ENCODE measurements at places on chromosomes 16 and 17.

GRCh38 chr17:13931800-13932460 lies 137.4 kb upstream of the COX10 start:
- DNase-seq = no peak

DNA sequence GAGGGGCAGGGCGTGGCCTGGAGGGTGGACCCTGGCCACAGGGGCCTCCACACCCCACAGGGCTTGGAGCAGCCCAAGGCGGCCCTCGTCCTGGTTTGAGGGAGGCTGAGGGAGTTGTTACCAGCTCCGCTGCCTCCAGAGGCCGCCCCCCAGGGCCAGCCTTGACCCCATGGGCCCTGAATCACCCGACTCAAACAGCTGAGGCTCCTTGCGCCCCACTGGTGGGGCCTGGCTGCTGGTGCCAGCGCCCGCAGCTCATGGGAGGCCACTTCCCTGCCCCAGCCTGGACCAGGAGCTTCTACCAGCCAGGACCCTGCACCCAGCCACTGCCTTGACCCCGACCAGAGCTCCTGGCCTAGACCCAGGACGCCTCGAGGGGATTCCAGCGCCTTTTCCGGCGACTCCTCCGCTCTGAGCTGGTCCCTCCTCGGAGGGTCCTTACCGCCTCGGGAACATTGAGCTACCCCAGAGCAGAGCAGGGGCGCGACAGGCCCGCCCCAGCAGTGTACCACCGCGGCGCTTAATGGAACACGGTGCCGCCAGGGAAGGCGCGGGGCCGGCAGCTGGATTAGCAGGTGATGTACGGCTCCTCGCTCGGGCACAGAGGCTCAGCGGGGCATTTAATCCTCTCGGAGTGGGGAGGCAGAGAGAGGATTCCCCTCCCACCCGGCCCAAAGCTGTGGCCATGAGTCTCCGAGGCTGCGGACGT lies 37.2 kb downstream of the GSE1 start:
- DNase-seq = no peak

DNA sequence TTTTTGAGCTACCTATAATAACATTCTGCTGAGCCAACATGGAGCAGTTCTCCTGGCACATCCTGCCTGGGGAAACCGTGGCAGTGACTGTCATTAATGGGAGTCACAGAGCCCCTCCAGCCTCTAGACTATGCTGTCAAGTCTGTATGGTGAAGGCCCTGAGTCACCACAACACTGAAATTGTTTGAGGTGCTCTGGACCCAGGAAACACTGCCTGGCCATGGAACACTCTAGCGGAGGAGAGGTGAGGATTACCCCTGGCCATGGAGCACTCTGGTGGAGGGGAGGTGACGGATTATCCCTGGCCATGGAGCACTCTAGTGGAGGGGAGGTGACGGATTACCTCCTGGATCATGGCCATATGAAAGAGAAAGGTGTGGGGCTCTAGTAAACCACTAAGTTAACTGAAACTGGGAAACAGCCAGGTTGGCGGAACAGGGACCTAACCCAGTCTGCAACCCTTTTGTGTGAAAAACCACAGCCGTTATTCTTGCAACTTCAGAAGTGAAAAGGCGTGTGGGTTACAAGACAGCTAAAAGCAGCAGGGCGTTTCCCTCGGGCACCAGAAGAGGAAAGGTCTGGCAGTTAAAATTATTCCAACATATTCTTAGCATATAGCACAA lies 156.7 kb downstream of the KCNJ12 start:
- DNase-seq = no peak

DNA sequence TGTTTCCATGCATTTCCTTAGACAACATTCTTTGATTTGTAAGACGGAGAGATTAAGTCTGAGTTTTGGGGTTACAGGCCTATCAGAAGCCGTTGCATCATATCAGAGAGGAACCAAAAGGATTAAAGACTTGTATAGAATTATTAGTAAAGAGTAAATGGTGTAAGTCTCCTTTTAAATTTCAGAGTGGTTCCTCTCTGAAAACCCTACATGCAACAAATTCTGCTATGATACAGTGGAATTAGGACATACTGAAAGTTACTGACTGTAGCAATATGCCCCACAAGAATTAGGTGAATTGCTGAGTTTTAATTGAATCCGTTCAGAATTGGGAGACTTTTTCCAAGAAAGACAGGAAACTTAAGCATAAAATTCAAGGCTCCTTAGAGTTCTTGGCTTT lies 221.6 kb downstream of the FTO start:
- DNase-seq = no peak

DNA sequence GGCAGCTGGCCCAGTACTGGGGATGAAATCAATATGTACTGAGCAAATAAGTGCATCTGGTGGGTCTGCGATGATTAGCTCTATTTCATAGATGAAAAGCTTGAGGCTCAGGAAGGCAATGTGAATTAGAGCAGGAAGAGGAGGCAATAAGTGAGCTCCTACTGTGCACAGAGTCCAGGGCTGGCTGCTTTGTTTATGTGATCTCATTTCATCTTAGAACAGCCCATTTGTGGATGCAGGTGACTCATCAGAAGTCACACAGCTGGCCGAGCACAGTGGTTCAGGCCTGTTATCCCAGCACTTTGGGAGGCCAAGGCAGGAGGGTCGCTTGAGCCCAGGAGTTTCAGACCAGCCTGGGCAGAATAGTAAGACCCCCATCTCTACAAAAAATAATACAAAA lies 7.1 kb downstream of the TMEM114 start:
- no peak for DNase-seq

All from LoVo (cell line).